ENCODE measurements at places on chromosomes 12 and 14.

DNA sequence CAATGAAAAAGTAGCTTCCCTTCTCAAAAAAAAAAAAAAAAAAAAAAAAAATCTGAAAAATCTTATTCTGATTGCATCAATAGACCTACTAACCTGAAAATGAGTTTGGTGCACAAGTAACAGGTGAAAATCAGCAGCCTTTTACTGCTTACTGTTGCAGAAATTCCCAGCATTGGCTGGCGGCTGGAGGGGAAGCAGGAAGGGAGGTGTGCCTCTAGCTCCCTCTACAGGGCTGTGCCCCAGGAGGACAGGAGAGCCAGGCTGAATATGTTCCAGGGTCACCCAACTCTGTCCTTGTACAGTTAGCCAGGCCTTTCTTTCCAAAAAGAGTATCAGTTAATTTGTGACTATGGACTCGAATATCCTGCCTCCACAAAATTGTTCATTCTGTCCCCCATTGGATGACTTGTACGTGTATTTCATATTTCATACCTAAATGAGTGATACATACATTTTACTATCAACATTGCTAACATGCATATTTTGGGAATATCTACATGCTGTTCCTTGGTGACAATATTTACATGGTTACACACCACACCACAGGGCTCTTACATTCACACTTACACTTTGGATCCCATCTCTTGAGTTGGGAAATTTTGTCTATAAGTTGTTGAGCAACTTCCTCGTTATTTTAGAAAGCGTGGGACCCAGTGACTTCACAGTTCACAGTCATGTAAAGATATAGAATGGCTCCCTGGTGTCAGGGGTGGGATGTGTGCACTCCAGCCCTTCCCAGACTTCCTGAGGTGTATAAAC is 124.8 kb downstream of the SAMD4A start:
- peak; percentile 69 for DNase-seq

DNA sequence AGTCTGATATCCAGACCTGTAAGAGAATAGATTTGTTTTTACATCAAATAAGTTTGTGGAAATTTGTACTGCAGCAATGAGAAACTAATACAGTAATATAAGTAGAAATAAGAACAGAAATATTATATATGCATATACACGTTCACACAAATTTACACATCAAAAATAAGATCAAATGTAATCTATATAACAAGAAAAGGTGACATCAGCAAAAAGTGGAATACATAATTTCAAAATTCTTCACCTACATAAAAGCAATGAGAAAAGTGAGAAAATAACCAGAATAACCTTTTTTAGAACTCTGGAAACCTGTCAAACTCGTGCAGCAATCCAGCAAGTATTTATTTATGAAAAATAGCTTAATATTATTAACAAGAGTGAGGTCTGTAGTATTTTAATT is 1124.6 kb upstream of the ATXN7L3B start:
- DNase-seq: no peak

- no peak for DNase-seq
These were observed 167.9 kb downstream of the PHETA1 start for GRCh38 chr12:111201036-111201435.

DNA sequence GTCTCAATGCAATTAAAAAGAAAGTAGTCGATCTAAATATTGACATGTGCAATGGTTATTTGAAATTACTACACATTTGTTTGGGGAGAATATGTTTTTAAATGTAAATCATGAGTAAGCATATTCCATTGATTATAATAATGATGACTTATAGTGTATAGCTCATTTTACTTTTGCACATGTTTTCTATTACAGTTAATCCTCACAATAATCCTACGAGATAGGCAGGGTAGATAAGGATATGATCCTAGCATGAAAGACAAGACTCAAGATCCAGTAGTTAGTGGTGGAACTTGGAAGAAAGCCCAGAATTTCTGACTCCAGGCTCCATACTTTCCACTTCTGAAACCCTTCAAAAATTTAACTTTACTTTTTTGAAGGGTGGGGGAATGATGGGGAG is 94.0 kb downstream of the NAV3 start:
- no peak for DNase-seq

DNA sequence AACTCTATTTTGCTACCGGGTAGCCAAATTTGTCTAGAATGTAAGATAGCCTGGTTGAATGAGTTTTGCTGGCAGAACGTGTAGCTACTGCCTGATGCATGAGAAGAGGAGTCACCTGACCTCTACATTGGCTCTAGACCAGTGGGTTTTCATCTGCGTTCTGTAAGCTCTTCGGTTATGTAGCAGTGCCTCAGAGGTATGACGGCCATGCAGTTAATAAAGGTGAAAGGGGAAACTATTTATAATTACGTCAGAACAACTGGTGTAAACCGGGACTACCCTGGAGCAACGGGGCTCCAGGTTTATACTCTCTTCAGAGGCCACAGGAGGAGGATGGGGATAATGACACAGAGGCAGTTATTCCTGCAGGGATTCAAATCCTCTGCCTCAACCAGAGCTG is 173.4 kb upstream of the KITLG start:
- peak; percentile 74 for DNase-seq

GRCh38 chr12:102232036-102232435 is 34.4 kb upstream of the PMCH start:
- no peak for DNase-seq

DNA sequence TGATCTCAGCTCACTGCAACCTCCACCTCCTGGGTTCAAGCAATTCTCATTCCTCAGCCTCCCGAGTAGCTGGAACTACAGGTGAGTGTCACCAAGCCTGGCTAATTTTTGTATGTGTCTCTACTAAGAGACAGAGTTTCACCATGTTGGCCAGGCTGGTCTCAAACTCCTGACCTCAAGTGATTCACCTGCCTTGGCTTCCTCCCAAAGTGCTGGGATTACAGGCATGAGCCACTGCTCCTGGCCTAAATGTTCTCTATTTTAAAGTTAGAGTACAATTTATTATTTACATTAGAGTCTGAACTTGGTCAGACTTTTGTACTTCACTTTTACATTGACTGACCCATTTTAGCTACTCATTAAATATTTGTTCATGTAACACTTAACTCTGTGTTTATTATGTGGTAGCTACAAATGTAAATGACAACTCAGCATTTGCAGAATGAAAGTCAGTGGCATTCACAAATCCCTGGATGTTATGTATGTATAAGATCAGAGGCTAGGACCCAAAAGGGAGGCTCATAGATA is 409.6 kb downstream of the APAF1 start:
- DNase-seq: no peak

DNA sequence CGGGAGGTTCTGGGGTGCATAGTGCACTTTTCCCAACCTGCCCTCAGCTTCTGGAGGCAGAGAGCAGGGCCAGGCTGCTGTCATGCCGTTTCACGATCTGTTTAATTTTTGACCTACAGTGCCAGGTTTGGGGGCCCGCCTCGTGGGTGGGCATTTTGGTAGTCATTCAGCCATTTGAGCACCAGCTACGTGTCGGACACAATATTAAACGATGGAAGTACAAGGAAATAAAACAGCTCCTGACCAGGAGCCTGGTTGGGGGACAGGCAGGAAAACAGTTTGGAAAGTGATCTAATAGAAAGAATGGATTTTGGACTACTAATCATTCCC is 708 bp downstream of the FNTB start:
- DNase-seq: no peak

- DNase-seq: no peak
These were observed 270.6 kb downstream of the SLC6A15 start for GRCh38 chr12:84641940-84642545.

GRCh38 chr14:35822501-35822900 is 3.6 kb upstream of the BRMS1L start:
- DNase-seq: no peak

- no peak for DNase-seq
These were observed 114.8 kb downstream of the DIP2B start for GRCh38 chr12:50619610-50619958.

GRCh38 chr14:76909266-76909665 is 83.1 kb downstream of the LRRC74A start:
- DNase-seq: no peak

DNA sequence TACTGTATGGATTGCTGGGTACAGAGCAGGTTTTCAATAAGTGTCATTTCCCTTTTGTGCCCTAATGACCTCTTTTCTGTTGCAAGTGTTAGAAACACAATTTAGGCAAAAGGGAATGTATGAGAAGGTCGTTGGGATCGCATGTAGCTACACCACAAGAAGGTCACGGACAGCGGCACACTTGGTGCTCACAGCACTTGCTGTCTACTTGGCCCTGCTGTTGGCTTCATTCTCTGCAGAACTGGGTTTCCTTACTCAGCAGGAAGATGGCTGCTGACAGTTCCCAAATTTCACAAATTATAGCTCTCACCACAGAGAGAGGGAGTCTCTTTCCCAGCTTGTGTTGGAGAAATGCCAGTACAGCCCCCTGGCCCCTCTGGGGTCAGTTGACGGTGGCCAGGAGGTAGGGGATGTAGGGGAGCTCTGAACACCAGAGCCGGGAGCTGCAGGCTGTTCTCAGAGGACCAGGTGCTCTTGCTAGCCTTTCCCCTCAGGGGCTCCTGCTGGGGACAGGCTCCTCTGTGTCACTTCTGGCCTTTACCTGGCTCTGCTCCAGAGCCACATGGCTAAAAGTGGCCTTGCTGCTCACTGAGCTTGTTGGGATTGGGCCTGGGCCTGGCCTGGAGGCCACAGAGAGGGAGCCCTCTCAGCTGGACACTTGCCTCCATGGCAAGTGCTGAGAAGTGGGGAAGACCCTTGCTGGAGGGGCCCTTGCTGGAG is 50.9 kb upstream of the BCL7A start:
- DNase-seq: no peak

DNA sequence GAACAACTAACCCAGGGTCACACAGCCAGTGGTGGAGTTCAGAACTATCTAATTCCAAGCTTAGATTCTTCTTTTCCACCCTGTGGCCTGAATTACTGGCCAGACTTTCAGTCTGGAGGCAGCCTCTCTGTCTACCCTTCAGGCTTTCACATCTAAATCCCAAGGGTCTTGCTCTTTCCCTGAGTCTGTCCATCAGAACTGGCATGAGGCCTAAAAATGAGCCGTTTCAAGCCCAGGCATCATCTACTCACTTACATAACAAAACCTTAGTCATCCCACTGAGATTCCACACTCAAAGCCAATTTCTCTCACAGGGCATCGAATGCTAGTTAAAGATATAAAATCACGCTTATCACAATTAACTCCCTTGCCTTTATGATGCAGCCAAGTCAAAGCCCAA is 1.3 kb upstream of the PTGDR start:
- DNase-seq: no peak

- DNase-seq: no peak
These were observed 288.0 kb downstream of the DPF3 start for GRCh38 chr14:72605921-72606220.

GRCh38 chr14:31127690-31128089 is 79.9 kb downstream of the HECTD1 start:
- peak; percentile 1 for DNase-seq

- no peak for DNase-seq
These were observed 38.0 kb downstream of the SLC2A14 start for GRCh38 chr12:7834701-7835100.

GRCh38 chr14:93938751-93939303 is 11.7 kb downstream of the FAM181A start:
- DNase-seq: no peak

DNA sequence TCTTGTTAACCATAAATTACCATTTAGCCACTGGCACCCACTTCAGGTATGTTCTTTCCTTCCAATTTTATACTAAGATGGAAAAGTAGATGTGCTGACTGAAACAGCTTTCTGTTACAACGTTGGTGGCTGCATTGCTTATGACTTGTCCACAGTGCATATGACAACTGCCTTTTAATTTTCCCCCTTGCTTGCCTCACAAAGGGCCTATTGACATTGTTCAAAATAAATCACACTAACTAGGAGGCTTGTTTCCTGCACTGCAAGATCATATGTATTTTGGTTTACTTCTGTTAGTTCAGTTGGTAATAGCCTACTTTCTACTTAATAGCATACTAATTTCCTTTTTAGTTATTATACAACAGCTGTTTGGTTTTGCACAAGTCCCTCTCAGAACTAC is 55.4 kb downstream of the SCAF11 start:
- no peak for DNase-seq

DNA sequence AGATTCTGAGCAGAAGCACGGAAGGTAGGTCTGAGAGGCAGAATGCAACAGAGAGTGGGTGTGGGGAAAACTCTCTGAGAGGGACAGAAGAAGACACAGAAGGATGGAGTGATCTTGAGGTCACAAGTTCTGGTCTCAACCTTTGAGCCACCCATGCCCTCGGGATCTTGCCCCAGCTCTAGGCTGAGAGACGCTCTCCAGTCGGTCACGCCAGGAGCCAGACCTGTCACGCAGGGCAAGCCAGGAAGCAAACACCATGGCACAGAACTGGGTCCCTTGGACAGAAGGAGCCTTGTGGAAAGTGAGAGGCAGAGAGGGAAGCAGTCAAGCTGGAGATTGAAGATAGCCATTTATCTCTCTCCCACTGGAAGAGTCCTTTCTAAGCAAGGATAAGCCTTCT is 79.0 kb downstream of the VWF start:
- no peak for DNase-seq

DNA sequence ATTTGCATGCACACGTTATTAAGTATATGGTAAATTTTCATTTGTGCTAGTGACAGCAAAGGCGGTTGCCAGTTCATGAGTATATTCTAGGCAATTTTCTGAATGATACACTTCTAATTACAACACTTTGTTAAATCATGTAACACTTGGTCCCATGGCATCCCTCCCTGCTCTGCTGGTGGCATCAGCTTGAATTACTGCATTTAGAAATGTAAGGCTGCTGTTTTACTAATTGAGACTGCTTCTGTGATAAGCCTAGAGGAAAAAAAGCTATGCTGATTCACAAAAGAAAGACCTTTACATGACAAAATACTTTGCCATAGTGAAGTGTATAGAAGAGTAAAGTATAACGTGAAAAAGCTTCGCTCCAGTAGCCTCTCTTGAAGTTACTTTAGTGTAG is 636.1 kb downstream of the KCNH5 start:
- no peak for DNase-seq

DNA sequence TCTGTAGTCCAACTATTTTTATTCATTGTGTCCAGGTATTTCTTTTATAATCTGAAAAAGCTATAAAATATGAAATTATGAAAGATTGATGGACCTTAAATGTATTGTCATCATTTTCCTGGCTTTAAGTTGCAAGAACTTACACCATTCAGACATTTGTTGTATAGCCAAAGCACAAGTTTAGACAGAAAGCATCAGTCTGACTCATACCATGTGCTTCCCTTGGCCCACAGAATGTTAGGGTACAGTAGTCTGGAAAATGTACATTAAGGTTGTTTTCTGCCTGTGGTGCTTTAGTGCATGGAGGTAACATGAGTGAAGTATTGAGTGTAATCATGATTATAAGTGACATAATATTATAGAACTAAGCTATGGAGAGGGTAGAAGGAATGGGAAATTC is 1002.5 kb downstream of the BCL11B start:
- DNase-seq: no peak

GRCh38 chr12:124443931-124444712 is 123.3 kb downstream of the NCOR2 start:
- DNase-seq: no peak
